ENCODE measurements at places on chromosomes 3 and 15.

- no peak for DNase-seq
These were observed 37.6 kb downstream of the PIAS1 start for GRCh38 chr15:68091743-68092142.

DNA sequence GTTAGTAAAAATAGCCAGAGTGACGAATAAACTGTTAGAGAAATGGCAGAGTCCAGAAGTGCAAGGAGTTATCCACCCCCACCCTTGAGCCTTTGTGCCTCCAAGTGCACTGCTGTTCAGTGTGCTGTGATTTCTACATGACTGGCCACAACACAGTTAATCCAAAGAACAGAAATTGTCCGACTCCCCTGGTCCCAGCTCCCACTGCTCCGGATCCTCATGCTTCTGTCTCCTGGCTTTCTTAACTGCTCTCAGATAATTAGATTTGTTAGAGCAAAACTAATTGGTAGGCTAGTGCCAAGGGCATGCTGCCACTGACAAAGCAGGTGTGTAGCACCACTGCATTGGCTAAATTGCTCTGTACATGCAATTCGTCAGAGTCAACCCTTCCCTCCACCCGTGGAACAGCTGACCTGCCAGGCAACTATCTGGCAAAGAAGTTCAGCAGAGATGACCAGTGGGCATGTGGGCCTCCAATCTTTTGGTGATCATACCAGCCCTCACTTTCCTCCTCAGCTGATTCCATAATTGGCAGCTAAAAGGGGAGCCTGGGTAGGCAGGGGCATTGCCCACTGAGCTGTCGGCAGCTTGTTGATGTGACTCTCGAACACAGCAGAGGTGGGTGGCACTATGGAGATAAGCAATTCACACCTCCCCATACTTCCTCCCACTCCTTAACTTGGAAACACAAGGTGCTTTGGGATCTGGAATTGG, 18.9 kb upstream of the ACAP2 start:
- no peak for DNase-seq

DNA sequence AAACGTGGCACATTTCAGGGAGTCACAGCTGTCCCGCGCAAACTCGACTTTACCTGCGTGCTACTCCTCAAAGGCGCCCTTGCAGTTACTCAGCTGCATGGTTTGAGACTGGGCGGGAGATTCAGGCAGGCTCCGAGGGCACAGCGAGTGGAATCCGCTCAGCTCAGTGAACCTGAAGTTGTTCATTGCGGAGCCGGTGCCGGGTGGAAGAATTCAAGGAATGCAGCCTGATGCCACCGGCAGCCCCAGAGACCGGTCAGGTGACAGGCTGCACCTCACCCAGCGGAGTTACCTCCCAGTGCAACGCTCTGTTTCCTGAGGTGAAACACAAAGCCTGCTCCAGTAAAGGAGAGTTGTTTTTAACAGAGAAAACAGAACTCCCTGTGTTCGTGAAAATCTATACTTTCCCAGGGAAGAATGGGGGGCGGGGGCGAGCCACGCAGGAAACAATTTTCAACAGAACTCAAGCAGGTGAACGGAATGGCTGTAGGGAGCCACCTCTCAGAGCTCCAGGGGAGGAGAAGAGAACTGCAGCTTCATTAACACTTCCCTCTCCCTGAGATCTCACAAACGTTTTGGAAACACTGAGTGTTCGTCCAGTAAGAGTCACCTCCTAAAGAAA, 3.8 kb downstream of the VEPH1 start:
- peak; percentile 30 for DNase-seq

- peak; percentile 45 for DNase-seq
These were observed 87.2 kb upstream of the TBL1XR1 start for GRCh38 chr3:177284383-177284881.

- DNase-seq, result no peak
These were observed 172.1 kb downstream of the LRTM1 start for GRCh38 chr3:54755756-54756155.

DNA sequence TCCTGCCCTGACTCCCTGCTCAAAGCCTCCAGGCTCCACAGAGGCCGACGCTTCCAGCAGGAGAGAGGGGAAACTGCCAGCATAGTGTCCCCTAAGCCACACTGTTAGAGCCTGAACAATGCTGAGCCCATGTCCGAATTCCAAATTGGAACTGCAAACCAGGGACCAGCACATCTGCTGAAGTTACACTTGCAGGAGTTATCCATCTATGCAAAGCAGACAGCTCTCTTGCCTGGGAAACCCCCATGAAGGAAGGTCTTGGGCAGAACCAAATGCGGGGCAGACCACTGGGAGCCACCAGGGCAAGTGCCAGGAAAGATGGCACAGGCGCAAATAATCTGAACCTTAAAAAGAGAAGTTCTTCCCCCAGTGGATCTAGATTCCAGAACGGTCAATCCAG, 625 bp downstream of the LRRC15 start:
- DNase-seq, result no peak

DNA sequence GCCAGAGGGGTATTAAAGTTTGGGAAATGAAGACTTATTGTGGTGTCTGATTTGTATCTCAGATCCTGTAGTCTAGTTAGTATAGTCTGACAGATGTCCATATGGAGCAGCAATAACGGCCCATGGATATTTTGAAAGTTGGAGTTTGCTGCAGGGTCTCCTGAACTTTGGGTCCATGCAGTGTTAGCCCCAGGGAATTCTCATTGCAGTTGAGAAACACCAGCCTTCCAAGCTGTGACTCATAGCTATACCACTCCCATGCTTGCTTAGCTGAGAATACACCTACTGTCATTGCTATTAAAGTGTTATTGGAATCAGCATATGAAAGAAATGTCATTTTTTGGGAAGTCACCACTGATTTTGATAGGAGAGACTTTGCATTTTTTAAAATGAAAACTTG, 29.2 kb downstream of the TMOD2 start:
- no peak for DNase-seq

DNA sequence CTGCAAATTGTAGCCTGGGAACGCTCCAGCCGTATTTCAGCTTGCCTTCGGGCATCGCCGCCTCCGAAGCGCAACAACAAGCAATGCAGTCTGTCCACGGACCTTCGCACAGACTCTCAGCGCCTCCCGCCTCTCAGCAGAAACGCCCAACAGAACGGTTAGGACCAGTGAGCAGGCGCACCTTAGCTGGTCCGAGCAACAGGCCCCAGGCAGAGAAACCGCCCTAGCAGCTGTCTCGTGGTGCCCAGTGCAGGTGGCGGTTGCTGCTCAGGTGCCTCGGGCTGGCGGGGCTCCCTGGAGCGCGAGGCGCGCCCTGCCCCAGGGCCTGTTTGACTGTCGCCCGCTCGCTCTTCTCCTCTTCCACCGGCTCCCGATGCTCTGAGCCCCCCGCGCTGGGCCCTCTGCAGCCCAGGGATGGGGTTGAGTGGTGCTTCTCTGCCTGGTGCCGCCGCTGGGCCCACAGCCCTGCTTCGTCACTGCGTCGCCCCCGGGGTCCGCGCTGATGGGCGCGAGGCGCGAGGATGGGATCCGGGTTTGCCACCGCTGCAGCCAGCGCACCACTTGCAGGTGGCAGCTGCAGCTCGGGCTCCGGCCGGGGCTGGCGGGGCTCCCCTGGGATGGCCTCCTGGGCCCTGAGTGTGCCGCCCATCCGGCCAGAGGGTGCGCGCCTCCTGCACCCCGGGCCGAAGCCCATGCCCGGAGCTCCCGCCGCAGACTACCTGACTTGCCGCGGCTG, 268.4 kb upstream of the FRG2C start:
- no peak for DNase-seq

DNA sequence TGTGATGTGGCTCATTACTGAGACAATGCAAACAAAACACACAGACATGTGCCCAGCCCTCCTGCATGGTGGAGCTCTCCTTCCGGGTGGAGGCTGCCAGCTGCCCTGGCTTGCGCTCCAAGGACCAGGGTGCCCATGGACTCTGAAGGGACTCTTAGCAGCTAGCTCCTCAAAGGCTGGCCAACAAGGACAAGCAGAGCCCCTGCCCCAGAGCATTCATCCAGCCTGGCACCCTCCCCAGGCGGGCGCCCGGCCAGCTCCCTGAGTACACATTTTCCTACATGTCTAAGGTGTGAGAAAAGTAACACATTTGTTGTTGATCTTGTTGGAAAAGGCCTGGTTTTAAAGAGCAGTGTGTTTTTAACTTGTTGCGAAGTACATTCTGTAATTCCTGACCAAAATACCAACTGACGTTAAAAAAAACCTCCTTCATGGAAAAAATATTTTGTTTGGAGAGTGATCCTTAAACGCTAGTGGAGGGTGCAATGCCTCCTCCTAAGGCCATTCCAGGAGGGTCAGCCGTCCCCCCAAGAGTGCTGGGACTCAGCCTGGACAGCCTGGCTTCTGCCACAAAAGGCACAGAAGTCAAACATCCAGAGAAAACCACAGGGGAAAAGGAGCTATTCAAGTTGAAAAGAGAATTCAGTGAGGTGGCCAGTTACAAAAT, 86.9 kb downstream of the KLF15 start:
- DNase-seq, result peak; percentile 72

GRCh38 chr3:42508562-42508961, 6.1 kb downstream of the VIPR1 start:
- no peak for DNase-seq

- DNase-seq, result no peak
These were observed 35.0 kb downstream of the ATP2B2 start for GRCh38 chr3:10470120-10471053.

GRCh38 chr15:76791511-76791910, 113.6 kb downstream of the SCAPER start:
- DNase-seq, result no peak

GRCh38 chr3:71512000-71512399, 71.5 kb downstream of the FOXP1 start:
- DNase-seq, result no peak

GRCh38 chr3:179189759-179190158, 41.6 kb downstream of the PIK3CA start:
- DNase-seq, result peak; percentile 28

- peak; percentile 45 for DNase-seq
These were observed 1.0 kb downstream of the MAPKAPK3 start for GRCh38 chr3:50617911-50618481.

GRCh38 chr3:16229681-16230080, 35.1 kb downstream of the DPH3 start:
- no peak for DNase-seq

DNA sequence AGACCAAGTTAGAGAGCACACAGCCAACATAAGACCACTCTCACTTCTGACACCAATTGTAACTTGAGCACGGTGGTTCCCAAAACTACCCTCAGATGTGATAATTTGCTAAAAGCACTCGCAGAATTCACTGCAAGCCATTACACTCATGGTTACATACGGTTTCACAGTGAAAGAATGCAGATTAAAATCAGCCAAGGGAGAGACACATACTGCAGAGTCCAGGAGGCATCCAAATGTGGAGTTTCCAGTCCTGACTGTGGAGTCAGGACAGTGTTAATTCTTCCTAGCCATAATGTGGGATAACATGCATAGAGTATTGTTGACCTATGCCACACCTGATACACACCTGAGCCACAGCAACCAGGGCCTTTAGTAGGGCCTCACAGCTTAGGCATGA, 956.4 kb downstream of the NTRK3 start:
- no peak for DNase-seq

DNA sequence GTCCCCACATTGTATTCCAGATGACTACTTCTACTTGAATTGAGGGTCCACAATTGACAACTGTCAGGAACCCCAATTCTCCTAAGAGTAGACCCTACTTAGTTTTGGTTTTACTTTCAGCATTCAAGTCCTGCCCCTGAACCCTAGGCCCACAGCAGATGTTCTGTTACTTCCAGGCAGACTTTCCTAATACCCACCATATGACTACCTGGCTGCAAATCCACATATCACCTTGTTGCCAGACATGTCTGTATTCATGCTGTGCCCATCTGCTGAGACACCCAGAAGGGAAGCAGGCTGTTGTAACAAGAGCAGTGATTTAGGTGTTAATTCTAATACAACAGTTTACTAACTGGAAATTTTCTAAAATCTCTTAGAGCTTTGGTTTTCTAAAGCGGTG, 235.1 kb upstream of the CCDC54 start:
- DNase-seq, result no peak

DNA sequence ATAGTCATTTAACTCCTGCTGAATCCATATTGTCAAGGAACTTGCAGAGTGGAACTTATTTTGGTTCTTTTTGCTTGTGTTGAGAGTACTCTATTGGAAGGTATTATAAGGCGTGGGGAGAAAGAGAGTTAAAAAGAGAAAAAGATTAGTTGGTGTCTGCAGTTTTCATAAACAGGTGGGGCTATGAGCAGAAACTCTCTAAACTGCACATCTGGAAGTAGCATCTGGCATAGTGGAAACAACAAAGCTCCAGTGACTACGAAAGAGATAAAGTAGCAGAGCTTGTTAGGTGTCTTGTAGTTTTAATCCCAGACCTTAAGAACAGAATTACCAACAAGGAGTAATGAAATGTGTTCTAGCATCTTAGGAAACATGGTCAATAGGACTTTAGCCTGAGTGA, 148.8 kb upstream of the SGO1 start:
- no peak for DNase-seq

- no peak for DNase-seq
These were observed 16.0 kb upstream of the MBNL1 start for GRCh38 chr3:152252755-152253154.

- peak; percentile 34 for DNase-seq
These were observed 435 bp downstream of the ALDH1L1 start for GRCh38 chr3:126179825-126180476.

- DNase-seq, result no peak
These were observed 23.5 kb downstream of the C3orf62 start for GRCh38 chr3:49253512-49253911.

- no peak for DNase-seq
These were observed 132.9 kb upstream of the TGFBR2 start for GRCh38 chr3:30473374-30474051.

DNA sequence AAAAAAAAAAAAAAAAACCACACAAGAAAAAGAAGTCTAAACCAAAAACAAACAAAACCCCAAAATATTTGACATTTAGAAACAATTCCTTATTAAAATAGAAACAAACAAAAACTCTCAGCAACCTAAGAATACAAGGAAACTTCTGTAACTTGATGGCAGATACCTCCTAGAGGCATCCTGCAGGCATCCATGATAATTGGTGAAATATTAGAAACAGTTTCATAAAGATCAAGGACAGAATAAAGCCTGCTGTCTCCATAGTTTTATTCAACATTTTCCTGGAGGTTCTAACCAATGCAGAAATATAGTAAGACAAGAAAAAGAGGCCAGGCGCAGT, 63.0 kb upstream of the TRPM1 start:
- no peak for DNase-seq

GRCh38 chr15:24848050-24848449, 106.7 kb upstream of the SNRPN start:
- peak; percentile 35 for DNase-seq

GRCh38 chr3:43970920-43971319, 270.8 kb upstream of the TOPAZ1 start:
- no peak for DNase-seq

DNA sequence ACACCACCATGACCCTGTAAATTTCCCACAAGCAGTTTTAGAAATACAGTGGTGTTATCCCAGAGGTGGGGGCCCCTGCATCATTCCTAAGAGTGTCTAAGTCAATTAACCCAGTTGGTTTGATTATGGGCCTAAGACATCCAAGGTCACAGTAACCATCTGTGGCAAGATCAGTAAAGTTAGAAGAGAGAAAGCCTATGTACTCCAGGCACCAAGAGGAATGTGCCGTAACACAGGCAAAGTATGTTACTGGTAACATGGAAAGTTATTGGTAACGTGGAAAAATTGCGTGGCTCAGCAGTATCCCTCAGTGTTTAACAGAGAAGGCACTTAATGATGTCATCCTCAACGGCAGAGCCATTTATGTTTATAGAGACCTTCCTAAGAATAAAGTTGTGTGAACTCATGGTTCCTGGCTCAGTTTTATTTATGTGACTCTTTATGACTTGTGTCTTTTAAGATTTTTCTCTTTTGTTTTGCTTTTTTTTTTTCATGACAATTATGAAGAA, 144.1 kb upstream of the RASGRP1 start:
- DNase-seq, result no peak

All from femur (tissue), 1 donor.